Stimulated activated CD8-positive, alpha-beta memory T cell treated with anti-CD3 and anti-CD28 coated beads, Interleukin-15, amount 100 ng/mL, for 4 hours (primary cell): ENCODE measurements at places on chromosomes 7 and 10.
A peak's percentile ranks its signal among the peaks of the same experiment; 100 is the strongest.

GRCh38 chr7:138499340-138499739, 39.3 kb downstream of the TRIM24 start:
- DNase-seq = no peak

DNA sequence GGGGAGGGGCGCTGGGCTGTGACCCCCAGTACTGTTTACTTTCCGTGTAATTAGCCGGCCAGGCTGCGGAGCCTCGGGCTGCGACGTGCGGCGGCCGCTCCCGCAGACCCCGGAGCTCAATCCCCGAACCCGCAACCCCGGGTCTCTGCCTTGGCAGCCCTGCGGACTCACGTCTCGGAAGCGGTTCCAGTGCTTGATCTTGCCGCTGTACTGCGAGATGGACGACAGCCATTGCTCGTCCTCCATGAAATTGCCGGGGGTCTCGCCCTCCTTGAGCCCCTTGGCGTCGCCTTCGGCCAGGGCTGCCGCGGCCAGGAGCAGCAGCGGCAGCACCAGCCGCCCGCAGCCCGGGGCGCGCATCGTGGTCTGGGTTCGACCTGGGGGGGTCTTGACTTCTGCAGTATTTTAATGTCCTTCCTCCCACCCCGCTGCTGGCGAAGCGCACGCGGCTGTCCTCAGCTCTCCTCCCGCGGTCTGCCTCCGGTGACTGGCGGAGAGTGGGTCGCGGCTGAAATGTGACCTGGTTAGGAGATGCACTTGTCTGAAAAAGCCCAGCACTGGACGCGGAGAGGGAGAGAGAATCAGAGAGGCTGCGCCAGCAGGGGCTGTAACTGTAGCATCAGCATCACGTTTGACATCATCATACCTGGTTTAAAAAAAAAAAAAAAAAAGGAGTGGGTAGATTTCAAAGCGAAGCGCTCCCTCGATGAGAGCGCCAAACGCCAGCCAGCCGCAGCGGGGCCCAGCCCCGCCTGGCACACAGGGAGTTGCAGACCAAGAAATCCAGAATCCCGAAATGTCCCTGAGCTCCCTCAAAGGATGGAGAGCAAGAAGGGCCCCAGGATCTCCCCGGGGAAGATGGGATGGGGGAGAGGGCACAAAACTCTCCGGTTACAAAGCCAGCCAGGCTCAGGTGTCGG, at the start of gene SPOCK2:
TSS of gene SPOCK2 (minus strand) at position 583 of the 920 bp plus-strand sequence. CDS start at position 360, 223 bp downstream.
- no peak for DNase-seq

- DNase-seq = no peak
Observed at GRCh38 chr7:26700386-26700785, 164.0 kb downstream of the SKAP2 start.

DNA sequence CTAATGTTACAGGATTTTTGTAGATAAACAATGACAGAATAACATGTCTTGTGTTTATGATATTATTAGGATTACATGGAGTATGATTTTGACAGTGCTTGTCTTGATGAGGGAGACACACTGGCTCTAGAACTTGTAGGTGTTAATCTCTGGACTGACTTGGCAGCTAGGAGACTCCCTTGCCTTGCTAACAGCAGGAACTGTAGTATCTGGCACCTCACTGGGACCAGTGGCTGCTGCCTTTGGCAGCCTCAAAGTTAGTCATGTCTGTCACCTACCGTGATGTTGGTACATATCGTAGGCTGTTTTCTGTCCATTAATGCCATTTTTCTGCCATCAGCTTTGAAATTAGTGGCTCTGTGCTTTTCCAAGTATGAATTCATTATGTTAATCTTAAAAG, 261.5 kb downstream of the CDK14 start:
- DNase-seq = no peak

DNA sequence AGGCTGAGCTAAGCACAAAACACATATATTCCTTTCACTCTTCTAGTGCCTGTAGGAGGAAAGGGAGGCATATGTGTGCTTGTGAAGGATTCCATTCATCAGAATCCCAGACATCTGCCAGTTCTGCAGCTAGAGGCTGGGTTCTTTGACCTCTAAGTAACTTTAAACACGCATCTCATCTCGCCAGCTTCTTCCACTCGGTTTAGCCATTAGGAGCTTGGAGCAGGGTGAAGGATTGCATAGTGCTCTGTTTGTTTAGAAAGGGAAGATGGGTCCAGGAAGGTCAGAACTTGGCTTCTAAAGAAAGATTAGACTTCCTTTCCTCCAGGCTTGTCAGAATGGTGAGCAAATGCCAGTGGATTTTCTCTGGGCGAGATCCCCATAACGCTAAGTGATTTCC, 43.6 kb downstream of the HK1 start:
- DNase-seq = no peak

- DNase-seq = no peak
Observed at GRCh38 chr10:133032976-133033741, 54.6 kb upstream of the ADGRA1 start.

- no peak for DNase-seq
Observed at GRCh38 chr7:41818765-41819398, 116.0 kb upstream of the INHBA start.

- no peak for DNase-seq
Observed at GRCh38 chr10:104694074-104694473, 53.0 kb downstream of the SORCS3 start.

GRCh38 chr7:3280946-3281656, 20.0 kb upstream of the SDK1 start:
- no peak for DNase-seq

GRCh38 chr7:44972562-44972961, 6.3 kb downstream of the MYO1G start:
- no peak for DNase-seq

GRCh38 chr10:78349165-78349516, 315.5 kb downstream of the RPS24 start:
- DNase-seq = no peak

DNA sequence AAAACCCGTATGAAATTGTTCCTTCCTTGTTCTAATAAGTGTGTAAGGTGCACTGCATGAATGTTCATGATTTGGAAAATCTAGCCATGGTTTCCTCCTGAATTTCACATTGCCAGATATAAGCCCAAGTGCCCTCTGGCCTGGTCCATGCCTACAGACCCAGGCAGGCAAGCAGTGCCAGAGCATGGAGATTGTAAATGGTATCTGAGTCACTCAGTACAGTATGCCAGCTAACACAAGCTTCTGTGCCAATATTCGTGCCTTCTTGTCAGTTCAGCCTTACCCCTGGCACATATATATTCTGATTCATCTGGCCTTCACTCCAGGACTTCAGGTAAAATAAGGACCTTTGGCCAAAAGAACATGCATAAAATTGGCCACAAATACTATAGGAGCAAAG, 38.4 kb upstream of the PDE1C start:
- DNase-seq = no peak

GRCh38 chr10:1381339-1381738, 325.2 kb downstream of the WDR37 start:
- no peak for DNase-seq

DNA sequence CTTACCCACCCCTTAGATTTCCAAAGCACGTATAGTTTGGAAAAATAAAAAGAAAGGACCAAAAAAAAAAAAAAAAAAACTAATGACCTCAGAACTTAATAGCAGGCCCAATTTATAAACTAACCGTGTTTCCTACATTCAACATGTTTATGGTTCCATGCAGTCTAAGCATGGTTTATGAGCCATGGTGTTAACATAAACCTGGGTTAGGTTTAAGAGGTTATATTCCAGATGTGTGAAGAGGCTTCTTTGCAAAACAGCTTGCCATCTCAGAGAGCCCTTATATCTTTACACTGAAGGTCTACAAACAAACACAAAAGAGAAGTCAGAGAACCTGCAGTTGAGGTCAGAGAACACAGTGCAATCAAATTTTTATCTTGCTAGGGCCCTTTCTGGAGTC, 15.8 kb downstream of the TMEM254 start:
- no peak for DNase-seq

DNA sequence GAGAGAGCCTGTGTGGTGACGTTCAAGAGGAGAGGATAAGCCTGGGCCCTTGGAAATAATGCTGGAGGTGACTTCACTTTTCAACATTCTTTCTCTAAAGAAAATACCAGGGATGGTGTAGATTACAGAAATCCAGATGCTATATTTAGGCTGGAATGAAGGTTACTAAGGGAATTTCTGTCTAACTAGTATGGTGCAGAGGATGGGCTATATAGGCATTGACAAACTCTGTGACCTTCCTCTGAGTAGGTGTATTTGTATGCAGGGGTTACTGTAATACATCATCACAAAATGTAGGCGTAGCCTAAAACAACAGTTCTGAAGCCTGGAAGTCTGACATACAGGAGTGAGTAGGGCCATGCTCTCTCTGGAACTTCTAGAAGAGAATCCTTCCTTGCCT, 155.3 kb upstream of the INHBA start:
- no peak for DNase-seq

- DNase-seq = no peak
Observed at GRCh38 chr7:121797657-121798452, 75.1 kb upstream of the PTPRZ1 start.

GRCh38 chr7:55644567-55644966, 72.3 kb upstream of the VOPP1 start:
- no peak for DNase-seq

GRCh38 chr7:101998029-101998905, 180.8 kb downstream of the CUX1 start:
- DNase-seq = no peak

- peak; percentile 14 for DNase-seq
Observed at GRCh38 chr7:149422914-149423301, 38.0 kb downstream of the ZNF777 start.

- DNase-seq = no peak
Observed at GRCh38 chr7:153829525-153829924, 222.7 kb upstream of the DPP6 start.

DNA sequence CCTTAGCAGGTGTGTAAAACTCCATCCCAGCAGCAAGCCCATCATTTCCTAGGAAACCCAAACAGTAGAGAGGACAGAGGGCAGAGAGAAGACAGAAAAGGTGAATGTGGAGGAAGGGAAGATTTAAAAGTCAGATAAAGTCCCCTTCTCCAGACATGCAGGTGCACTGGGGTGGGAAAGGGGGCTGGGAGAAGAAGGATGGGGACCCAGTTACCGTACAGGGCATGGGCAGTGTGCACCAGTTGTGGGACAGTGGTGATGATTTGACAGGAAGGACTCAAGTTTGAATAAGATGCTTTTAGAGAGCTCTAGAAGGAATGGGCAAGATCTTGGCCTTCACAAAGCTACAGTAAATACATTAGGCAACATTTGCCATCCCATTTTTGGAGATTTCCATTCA, 110.7 kb upstream of the PLXNA4 start:
- no peak for DNase-seq

DNA sequence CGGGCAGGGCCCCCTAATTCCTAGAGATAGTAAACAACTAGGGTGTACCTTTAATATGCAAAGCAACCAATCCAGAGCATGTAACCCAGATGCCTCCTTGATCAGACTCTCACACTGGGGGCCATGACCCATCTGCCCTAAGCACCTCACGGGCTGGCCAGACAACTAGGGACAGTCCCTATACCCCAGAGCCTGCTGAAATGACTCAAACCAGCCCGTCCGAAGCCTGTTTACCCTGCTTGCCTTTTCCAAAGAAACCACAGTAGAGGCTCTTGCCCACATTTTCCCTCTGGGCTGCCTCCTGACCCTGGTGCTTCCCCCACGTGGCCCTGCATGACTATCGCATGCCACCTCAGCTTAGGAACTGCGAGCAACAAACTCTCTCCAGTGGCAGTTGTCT, 46.2 kb downstream of the RGS10 start:
- no peak for DNase-seq

DNA sequence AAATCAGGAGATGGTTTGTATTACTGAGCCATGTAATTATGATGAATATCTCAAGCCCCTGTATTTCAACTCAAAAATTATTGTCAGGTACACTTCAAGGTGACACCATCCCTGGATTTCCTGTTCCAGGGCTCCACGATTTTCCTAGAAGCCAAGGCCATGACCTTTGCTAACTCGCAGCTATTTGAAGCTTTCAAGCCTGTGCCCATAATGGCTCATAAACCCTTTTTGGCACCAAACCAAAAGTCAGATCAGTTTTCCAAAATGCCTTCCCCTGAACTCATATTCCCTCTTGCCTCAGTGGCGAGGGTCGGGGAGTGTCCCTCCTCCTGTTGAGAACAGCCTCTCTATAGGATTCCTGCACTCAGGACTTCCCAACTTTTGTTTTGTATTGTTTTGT, 70.8 kb downstream of the HIP1 start:
- no peak for DNase-seq

DNA sequence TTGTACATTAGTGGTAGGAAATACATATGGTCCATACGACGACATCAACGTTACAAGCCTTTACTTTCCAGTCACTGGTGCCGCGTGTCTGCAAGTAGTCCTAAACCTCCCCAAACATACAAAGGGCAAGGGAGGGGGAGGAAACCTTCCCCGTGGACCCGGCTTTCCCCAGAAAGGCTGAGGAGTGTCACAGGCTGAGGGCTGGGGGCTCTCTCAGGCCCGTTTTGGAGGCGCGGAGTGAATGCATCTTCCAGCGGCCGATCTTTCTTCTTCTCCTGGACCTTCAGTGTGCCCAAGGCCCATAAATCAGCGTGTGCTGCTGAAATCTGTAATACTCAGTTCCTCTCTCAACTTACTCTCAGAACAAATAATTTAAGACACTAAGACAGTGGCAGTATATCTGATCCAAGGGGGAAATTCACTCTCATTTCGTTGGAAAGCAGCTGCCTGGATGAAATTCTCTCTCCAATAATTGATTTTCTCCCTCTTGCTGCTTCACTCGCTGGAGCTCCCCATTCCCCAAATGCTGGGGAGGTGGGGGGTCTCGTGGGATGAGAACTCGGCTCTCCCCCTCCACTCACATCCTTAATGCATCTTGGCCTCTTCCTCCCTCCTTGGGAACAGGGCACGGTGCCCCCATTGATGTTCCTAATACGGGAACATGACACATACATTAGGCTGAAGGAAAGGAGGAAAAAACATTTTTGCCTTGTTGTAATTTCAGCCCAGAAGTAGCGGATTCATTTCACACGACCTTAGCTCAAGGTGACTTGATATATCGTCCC, 126.1 kb downstream of the ADARB2 start:
- DNase-seq = no peak

GRCh38 chr10:19638182-19638895, 177.9 kb upstream of the PLXDC2 start:
- DNase-seq = no peak

GRCh38 chr7:93211228-93211818, 14.9 kb downstream of the HEPACAM2 start:
- no peak for DNase-seq

DNA sequence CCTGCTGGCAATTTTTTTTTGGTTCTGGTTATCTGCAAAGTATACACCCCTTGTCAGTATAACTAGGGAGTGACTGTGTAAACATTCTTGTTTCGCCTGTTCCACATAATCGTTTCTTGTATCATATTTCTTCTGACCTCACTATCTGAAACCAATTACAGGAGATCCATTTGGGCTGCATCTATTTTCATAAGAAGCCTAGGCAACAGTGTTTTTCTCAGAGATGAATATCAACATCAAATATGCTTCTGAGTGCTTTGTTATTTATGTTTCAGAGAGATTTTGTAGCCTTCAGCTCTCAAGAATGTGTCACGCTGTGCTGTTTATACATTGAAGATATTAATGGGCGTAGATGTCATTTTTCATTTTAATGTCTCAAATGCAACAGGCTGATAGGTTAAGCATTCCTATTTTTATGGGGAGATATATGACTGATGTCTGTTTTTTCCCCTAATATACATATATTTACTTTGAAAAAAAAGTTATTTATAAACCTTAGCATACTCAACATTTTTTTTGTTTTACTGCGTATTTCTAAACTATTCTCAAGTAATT, 115.5 kb downstream of the FOXP2 start:
- DNase-seq = no peak

GRCh38 chr10:105192861-105193260, 551.8 kb downstream of the SORCS3 start:
- DNase-seq = no peak
